ENCODE measurements at places on chromosomes 4 and X.

DNA sequence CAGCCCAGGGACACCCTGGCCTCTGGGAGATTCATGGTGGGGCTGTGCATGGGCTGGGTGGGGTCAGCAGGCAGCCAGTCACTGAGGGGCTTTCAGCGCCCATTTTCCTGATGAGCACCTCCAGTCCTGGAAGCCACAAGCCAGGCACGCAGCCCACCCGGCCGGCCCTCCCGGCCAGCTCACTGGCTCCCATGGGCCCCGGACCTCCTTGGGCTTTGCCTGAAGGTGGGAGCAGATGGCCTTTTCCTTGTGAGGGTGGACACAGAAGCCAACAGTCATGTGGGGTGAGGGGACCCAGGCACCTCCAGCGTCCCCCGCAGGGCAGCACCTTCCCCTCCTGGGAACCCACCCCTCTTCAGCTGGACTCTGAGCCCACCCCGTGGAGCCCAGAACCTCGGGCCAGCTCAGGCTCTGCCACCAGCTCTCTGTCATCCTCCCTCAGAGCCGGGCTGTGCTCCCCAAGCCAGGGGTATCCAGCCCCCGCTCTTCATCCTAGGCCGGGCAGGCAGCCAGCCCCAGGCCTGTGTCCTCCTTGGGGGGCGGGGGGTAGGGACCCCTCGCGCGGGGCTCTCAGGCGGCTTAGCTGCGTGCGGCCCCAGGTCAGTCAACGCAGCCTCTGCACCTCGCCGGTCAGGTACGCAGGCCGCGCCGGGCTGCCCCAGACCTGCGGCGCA is 798 bp upstream of the FGFR3 start:
- DNase-seq: no peak

DNA sequence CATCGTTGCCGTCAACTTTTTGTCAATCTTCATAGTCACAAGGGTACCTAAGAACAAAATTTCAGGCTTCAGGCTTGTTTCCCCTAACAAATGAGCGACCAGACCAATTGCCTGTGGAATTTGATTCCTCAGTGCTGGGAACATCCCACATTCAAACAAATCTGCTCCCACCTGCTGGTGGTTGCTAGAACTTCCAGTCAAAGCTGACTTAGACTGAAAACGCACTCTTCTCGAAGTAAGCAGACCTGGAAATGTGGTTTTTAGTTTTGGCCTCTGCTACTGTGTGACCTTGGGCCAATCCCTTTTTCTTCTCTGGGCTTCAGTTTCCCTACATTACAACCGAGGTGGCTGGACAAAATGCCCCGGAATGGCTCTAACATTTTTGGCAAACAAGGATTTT is 1.8 kb upstream of the GABRQ start:
- DNase-seq: no peak

- no peak for DNase-seq
Measured at GRCh38 chr4:145639186-145639698, 20.1 kb downstream of the MMAA start.

DNA sequence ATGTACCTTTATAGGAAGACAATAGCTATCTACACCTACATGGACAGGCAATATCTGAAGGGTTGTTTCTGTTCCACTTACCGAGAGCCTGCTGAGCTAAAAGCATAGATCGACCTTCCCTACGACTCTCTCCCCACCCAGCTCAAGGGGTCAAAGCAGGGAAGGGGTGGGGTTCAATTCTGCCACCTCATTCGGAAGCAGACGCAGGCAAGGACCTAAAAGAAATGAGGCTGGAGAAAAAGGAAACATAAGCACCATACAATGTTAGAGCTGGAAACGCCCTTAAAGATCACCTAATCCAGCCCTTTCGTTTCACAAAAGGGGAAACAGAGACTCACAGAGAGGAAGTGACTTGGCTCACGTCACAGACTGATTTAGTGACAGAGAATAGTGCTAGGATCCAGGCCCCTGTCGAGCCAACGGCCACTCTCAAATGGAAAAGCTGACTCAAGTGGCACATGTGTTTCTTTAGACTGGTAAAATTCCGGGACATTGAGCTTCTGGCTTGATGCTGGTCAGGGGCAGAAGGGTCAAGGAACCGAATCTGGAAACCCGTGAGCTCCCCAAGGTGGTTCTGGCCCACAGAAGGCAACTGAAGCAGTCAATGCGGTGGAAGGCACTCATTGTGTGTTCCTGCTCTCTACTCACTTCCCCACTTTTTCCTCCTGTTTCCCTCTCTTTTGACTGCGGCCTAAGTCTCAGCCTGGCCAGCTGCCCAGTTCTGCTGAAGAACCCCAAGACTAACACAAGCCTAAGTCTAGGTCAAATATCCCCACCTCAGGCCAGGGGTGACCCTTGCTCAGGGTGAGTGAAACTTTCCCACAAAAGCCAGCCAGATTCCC is 7.5 kb downstream of the SEPTIN6 start:
- DNase-seq: peak; percentile 72

GRCh38 chrX:138411048-138411447 is 300.5 kb downstream of the FGF13 start:
- DNase-seq: no peak

DNA sequence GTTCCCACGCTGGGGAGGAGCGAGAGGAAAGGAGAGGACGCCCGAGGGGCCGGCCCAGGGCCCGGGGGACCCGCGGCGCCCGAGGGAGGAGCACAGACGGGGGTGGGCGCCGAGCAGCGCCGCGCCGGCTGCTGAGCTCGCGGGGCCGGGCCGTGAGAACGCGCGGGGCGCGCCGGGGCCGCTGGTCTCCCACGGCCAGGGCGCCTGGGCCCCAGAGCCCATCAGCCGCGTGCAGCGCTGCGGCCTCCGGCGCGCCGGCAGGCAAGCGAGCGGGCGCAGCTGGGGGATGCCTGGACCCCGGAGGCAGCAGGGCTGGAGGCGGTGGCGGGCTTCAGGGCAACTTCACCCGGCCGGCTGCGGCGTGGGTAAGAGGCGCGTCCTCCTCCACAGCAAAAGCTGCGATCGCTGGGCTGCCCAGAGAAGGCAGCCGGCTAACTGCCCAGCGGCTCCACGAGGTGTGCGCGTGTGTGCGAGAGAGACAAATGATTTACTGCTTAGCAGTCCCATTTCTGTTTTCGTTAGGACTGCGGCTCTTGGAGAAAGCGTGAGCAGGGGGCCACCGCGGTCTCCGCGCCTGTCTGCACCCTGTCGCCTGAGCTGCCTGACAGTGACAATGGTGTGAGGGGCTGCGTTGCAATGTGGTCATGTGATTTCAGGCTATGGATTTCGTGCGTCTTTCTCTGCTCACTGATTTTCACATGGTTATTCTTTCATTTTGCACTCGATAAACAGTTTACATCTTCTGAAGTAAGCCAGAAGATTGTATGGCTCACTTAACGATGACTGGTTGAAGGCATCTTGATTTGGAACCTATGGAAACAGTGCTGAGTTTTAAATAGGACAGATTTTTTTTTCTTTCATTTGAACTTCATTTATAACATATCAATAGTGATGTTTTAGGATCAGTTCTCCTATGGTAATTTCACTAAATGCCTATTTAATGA is 1.2 kb downstream of the GUCY1A1 start:
- no peak for DNase-seq

DNA sequence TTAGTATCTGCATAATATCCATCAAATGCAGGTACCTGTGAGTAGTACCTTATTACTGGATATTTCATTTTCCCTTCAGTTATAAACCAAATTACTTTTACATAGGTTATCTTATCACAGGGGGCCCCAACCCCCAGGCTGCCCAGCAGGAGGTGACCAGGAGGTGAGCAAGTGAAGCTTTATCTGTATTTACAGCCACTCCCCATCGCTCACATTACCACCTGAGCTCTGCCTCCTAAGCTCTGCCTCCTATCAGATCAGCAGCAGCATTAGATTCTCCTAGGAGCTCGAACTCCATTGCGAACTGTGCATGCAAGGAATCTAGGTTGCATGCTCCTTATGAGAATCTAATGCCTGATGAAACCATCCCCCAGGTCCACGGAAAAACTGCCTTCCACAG is 6.3 kb downstream of the PRSS12 start:
- no peak for DNase-seq

GRCh38 chr4:22857411-22857810 is 164.7 kb downstream of the GBA3 start:
- no peak for DNase-seq

DNA sequence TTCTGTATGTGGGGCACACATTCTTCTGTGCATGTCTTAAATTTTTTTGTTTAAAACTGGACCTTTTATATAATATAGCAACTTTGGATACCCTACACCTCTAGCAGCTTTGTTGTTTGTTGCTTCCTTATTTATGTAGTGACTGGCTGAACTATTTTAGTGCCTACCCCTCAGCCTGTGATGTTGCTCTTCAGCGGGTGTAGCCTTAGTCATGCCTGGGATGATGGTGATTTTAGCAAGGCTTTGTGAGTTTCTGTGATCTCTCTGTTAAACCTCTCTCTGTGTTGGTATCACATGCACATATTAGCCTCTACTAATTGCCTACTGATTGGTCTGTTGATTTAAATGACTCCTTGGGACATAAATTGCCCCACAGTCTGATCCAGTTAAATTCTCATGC is 22.8 kb downstream of the USP9X start:
- DNase-seq: no peak

GRCh38 chrX:11665168-11666111 is at the start of gene ARHGAP6:
Gene ARHGAP6 (minus strand): TSS chrX:11665920. CDS start chrX:11664828, 1,092 bp downstream.
- DNase-seq: no peak

GRCh38 chr4:70945046-70945445 is 42.9 kb downstream of the MOB1B start:
- DNase-seq: no peak

- DNase-seq: no peak
Measured at GRCh38 chrX:39289827-39290226, 488.6 kb downstream of the MID1IP1 start.

- peak; percentile 68 for DNase-seq
Measured at GRCh38 chrX:16892504-16893362, 22.6 kb upstream of the RBBP7 start.

GRCh38 chr4:184313702-184314659 is 96.3 kb upstream of the ENPP6 start:
- DNase-seq: peak; percentile 69

- DNase-seq: no peak
Measured at GRCh38 chrX:147910607-147911006, 1.1 kb upstream of the FMR1 start.

All from CD4-positive, alpha-beta T cell treated with Interleukin-4 for 1 hour (primary cell).